ENCODE measurements at places on chromosomes 3 and 15.

- DNase-seq, result no peak
Measured at GRCh38 chr3:121995161-121996137, 26.6 kb downstream of the ILDR1 start.

DNA sequence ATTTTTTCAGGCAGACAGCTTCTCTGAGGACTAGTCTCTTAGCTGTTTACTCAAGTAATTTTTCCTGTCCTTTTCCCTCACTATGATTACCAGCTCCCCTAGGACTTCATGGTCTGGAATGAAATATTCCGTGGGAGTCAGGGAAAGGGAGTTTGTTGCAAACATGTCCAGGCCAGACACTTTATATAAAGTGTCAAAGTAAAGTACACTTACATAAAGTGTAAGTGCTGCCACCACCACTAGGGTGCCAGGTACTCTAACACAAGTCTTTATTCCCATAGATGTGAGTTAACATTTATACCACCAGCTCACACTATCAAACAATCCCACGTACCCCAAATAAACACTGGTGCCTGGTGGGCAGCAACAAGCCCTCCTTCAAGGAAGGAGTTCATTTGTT is 179.8 kb downstream of the SNRPN start:
- DNase-seq, result no peak

- no peak for DNase-seq
Measured at GRCh38 chr3:11350374-11350773, 78.2 kb downstream of the ATG7 start.

DNA sequence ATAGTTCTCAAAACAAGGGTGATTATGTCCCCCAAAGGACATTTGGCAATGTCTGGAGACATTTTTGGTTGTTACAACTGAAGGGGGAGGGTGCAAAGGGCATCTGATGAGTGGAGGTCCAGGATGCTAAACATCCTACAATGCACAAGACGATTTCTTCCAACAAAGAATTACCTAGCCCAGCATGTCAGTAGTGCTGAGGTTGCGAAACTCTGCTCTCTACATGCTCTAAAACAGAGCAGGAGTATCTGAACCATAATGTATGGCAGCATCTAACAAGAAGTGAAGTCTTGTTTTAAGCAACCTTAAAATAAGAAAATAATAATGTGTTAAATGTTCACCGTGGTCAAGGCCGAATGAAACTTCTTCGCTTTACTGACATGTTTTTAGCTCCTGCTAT is 7.0 kb downstream of the GYG1 start:
- no peak for DNase-seq

- DNase-seq, result no peak
Measured at GRCh38 chr3:178443634-178444033, 92.6 kb upstream of the KCNMB2 start.

DNA sequence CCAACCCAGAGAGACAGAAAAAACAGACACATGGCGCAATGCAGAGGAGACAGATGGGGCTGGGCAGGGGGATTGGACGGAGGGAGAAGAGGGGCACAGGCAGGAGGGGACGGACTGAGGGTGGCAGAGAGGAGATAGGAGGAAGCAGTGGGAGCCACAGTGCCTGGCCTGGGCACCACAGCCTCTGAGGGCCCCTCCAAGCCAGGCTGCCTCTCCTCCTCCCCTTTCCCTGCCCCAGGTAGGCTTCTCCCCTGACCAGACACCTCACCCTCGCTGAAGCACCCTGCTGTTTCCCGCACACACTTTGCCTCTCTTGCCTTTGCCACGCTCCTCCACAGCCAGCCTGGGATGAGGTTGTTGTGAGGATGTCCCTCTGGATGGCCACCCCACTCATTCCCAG is 84.0 kb upstream of the PRR20G start:
- DNase-seq, result no peak

DNA sequence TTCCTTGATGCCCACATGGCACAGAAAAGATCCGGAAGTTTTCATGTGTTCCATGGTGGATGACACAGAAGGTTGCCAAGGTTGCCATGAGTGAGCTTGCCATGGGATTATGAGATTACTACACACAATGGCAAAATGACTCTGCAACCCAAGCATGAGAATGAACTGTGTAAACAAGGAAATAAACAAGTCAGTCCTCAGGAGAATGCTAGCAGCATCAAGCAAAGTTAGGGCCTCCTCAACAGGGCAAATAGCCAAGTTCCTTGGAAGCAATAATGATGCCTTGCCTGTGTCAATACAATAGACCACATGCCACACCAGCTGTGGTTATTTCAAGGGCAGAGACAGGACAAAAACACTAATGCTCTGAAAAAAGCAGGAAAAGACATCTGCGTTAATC is 41.8 kb downstream of the AQR start:
- no peak for DNase-seq

GRCh38 chr3:134839990-134840389 is 44.9 kb downstream of the EPHB1 start:
- DNase-seq, result no peak

DNA sequence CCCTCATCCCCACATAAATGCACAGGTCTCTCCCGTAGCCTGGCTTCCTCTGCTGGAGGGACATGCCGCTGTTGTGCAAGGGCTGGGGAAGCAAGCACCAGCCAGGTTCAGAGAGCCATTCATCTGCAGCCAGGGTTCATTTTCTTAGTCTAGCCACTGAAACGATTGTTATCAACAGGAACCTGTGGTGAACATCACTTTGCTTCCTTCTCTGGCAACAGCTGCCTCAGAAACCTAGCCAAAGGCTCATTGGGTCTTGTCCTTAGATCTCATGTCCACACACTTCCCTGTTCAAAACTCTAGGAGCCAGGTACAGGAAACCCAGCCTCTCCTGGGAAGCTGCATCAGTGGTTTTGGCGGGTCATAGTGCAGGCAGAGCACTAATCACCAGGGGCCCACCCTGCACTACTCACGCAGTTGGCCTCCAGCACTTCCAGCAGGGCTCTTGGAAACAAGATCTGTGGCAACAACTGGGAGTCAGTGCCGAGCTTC is 47.0 kb downstream of the OXNAD1 start:
- peak; percentile 57 for DNase-seq

GRCh38 chr15:100032358-100033085 is 299.3 kb upstream of the LYSMD4 start:
- DNase-seq, result no peak

- no peak for DNase-seq
Measured at GRCh38 chr3:19384868-19385267, 236.6 kb downstream of the KCNH8 start.

- peak; percentile 55 for DNase-seq
Measured at GRCh38 chr15:55993111-55993803, at the start of gene NEDD4. TSS of gene NEDD4 (minus strand) at chr15:55993612. CDS start at chr15:55993555, 57 bp downstream.

- DNase-seq, result no peak
Measured at GRCh38 chr3:58988041-58988440, 61.8 kb downstream of the CFAP20DC start.

DNA sequence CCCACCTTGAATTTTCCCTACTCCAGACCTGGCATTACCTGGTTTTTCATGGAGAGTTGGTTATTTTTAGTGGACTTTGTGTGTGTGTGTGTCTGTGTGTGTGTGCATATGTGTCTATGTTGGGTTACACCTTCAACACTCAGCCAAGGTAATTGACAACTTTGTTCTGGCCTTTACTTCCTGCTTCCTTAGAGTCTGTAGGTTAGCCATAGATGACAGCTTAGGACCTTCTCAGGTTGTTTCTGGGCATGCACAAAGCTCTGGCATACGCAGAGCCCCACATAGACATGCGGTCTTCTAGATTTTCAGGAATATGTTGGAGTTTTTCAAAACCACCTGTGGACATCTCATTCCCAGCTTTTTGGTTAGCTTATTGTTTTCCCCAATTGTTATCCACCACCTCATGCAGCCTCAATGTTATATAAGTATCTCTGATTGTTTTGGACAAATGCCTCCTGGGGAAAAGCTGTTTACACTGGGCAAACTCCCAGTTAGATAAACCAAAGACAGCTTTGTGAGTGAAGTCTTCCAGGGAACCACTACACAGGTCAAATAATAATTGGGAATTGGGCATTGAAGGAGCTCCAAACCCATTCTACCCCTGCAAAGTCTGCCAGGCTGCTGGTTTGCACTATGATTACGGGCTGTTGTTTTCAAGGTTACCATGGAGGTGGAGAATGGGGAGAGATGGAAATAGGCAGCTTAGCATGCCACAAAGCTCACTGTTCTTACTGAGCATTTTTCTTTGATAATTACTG is 201.2 kb downstream of the ADAMTSL3 start:
- no peak for DNase-seq

DNA sequence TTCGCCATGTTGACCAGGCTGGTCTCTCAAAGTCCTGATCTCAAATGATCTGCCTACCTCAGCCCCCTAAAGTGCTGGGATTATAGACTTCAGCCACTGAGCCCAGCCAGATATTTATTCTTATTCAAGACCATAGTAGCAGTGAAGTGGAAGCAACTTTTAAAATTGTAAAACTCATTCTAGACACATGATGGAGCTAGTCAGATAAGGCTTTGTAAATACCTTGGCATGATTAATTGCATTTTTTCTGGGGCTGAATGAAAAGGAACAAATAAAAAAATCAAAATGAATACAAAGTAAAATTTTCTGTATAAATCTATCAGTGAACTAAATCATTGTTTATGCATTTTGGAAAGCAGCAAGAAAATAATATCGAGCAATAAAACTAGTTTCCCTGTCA is 4.1 kb upstream of the MYO1E start:
- DNase-seq, result no peak

GRCh38 chr3:48143567-48143966 is 44.6 kb downstream of the CDC25A start:
- DNase-seq, result no peak

- DNase-seq, result no peak
Measured at GRCh38 chr3:86774082-86774691, 216.8 kb downstream of the VGLL3 start.

- DNase-seq, result peak; percentile 54
Measured at GRCh38 chr3:195895861-195896360, 12.4 kb downstream of the TNK2 start.

DNA sequence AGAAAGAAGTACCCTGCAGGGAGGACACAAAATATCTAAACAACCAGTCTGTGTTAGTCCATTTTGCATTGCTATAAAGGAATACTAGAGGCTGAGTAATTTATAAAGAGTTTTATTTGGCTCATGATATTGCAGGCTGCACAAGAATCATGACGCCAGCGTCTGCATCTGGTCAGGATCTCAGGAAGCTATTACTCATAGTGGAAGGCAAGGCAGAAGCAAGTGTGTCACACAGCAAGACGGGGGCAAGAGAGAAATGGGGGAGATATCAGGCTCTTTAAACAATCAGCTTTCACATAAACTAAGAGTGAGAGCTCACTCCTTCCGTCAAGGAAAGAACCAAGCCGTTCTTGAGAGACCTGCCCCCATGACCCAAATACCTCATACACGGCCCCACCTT is 614.8 kb downstream of the ZIC1 start:
- DNase-seq, result no peak

DNA sequence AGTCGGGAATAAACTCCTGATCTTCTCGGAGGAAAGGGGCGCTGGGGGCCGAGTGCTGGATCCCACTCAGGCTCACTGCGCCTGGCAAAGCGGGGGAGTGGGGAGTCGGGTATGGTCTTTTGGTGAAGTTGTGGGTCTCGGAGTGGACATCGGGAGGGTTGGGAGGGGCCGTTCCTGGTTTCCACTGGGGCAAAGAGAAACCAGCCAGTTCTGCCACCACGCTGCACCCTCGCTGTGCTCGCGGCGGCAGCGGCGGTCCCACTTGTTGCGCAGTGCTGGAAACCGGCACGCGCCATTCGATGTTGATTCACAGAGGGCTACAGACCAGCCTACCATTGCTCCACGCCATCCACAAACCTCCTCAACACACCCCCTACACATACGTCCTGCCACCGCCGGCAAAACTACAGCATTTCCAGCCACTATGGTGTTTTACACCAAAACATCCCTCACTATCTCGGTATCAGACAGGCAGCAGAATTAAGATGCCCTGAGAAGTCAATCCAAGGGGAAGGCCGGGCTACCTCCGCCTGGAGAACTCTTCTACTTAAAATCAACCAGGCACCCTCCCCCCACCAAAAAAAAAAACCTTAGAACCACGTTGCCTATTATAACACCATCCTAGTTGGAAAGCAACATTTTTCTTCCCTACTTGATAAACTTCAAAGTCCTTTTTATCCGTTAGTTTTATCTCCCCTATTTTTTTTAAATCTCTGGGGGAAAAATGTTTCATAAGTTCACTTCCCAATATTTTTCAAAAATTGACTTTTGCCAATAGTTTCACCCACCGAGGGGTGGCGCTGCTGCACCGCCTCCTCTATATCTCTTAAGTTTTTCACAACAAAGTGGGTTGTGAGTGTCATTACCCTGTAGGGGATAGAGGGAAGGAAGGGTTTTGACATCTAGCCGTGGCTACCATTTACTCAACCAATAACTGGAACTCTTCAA is 3.6 kb downstream of the BCL6 start:
- DNase-seq, result no peak

- DNase-seq, result no peak
Measured at GRCh38 chr3:105526360-105527111, 159.8 kb downstream of the ALCAM start.

DNA sequence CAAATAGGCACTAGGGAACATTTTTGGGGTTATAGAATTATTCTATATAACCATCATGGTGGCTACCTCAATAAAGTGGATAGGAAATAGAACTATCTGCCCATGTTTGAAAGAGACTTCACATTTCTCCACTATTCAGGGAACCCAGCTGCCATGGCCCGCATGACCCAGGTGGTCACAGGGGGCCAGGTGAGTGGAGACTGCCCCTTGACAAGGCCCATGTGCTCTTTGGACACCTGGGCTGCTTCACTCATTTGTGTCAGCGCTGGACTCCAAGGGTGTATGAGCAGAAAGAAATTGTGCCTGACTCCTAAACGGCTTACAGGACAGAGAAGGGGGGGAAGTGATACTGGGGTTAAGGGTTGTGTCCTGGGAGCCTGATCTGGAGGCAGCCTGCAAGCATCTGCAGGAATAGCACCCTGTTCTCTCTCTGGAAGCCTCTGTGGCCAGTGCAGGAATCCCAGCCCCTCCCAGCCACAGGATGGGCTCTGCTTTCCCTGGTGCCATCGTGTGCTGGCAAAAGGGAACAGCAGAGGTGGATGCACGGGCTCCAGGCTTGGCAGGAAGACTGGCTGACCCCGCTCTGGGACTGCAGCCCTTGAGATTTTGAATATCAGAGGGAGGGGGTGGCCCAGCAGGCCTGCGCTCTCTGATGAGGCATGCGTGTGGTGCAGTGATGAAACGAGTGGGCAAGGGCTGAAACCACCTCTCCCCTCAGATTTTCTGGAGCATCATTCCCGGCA is 9.1 kb upstream of the C3orf22 start:
- DNase-seq, result no peak

GRCh38 chr3:103112273-103112672 is 677.5 kb downstream of the ZPLD1 start:
- no peak for DNase-seq

DNA sequence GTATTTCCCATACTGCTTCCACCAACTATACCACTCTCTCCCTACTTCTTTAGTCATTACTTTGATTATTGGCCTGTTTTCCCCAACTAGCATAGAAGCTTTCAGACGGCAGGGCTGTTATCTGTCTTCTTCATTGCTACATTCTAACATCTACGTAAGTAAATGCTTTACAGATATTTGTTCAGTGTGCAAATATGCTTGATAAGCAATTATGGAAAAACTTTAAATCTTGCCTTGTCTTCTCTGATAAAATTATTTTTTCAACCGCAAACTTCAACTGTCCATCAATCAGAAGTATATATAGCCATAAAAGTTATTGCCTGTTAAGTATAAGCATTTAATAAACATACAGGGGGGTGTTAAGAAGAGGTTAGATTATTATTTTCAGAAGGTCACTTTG is 35.7 kb downstream of the ZDHHC23 start:
- no peak for DNase-seq

All from T-helper 22 cell (primary cell).